ENCODE measurements at places on chromosomes 4 and X.

DNA sequence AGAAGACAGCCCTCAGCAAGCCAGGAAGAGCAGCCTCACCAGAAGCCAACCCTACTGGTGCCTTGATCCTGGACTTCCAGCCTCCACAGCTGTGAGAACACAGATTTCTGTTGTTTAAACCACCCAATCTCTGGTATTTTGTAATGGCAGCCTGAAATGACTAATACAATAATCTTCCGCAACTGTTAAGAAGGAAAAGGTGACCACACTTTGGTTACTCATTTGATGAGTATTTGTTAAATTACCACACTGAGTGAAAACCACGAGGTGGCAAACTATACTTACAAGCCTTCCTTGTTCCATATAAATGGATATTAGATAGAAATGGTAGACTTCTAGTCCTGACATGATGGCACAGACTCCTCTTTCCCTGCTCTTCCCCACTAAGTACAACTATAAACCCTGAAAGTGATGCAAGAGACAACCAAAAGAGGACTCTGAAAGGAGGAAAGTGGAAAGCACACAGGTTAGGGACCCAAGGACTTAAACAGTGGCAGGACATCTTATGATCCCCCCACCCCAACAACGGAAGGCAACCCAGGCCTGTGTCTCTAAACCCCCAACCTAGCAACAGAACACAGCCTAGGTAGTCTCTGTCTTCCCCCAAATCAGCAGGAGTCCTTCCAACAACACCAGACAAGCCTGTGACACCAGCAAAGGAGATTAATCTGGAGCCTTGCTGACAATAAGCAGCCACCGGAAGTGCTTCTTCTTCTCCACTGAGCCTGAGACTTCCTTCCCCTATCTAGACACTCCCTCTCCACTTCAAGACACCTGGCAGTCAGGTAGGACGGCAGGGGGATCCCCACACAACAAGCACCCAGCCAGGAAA, 12.3 kb downstream of the ZNF182 start:
- no peak for DNase-seq

GRCh38 chrX:82556588-82556987, 951.5 kb upstream of the POU3F4 start:
- no peak for DNase-seq

DNA sequence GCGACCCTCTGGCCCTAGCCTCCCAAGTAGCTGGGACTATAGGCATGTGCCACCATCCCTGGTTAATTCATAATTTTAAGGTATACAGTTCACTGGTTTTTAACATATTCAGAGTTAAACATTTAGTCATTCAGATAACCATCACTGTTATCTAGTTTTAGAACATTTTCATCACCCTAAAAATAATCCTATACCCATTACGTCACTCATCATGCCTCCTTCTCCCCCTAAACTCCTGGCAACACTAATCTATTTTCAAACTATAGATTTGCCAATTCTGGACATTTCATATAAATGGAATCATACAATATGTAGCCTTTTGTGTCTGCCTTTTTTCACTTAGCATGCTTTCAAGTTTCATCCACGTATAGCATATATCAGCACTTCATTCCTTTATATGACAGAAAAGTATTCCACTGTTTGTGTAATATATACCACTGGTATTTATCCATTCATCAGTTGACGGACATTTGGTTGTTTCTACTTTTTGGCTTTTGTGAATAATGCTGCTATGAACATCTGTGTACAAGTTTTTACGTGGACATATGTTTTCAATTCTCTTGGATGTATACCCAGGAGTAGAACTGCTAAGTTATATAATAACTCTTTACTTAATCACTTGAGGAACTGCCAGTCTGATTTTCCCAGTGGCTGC, 32.0 kb upstream of the RPS3A start:
- DNase-seq, result no peak

GRCh38 chr4:168585168-168586091, 88.6 kb downstream of the PALLD start:
- DNase-seq, result no peak

DNA sequence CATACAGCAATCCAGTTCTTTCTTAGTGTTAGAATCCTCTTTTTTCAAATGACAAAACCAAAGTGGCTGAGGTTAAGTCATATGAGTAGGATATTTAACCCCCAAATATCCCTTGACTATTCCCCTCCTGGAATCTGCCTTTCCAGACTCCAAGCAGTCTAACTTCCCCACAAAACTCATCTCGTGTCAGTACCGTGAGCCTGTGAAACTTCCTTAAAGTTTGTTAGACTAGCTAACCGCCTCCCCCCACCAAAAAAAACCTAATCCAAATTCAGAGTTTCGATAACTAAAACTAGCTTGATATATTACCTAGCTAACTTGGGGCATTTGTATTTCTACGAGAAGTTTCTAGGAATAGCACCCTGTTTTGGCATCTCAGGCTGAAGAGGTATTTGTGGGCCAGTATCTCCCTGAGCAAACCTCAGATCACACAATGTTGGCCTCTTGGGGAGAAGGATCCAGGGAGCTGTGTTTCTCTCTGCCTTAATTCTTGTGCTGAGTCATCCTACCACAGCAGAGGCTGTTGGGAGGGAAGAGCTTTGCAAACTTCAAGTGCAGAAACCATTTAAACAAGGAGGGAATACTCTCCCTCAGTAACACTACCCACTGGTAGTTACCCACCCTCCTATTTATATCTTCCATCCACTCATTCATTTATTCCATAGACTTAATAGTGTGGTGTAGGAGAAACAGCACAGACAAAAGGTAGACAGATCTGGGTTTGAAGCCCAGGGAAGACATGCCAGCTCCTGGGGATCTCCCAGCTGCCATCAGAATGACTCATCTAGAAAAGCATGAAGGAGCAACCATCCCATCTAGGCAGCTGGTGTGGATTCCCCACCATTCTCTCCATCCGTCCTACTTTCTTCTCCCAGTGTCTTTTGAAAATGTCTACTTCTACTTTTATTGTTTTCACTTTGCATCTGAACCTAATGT, 39.3 kb upstream of the TXK start:
- DNase-seq, result no peak

GRCh38 chrX:14591976-14592375, 62.6 kb downstream of the GLRA2 start:
- DNase-seq, result no peak

DNA sequence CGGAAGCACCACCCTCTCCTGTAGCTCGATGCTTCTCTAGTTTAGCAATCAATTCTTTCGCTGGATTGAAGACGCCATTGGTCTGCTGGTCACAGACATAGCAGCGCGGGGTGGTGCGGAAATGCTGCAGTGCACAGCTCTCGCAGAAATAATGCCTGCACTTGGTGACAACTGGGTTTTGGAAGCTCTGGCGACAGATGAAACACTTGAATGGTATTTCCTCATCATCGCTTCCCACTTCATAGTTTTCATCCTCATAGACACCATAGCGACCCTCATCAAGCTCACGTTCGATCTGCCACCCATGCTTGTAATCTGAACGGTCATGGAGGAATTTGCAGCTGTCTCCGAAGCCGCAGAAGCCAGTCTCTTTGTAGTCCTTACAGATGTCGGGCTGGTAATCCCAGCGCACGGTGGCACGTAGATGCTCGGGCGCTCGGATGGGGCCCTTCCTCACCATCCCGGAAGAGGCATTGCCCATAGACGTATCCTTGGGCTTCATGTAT, 854 bp downstream of the RNF113A start:
- no peak for DNase-seq

- no peak for DNase-seq
These were observed 1005.8 kb downstream of the PCDH18 start for GRCh38 chr4:136526517-136526916.

- no peak for DNase-seq
These were observed 85.9 kb downstream of the ARSJ start for GRCh38 chr4:113893546-113893945.

DNA sequence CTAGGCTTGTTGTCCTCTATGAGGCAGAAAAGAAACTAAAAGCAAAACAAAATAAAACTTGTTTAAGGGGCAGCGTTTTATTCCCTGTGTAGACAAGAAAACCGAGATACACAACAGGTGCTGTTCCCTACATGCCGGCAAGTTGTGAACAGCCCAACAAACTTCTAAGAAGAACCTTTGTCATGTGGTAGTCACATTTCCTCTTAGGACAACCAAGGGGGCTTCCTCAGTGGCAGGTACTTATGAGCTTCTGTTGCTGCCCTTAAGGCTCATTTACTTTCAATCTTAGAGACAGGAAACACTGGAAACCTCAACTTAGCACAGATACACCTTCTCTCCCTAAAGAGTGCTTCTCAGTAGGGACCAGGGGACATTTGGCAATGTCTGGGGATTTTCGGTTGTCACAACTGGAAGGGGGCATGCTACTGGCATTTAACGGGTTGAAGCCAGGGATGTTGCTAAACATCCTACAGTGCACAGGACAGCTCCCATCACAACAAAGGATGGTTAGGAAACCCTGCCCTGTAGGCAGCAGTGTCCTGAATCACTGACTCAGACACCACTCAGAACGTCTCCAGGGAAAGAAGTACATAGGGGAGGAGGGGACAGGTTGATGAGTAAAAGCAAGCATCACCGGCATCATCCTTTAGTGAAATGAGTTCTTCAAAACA, 111.0 kb downstream of the ASB9 start:
- DNase-seq, result no peak

- no peak for DNase-seq
These were observed 495.9 kb downstream of the CENPC start for GRCh38 chr4:67049446-67049845.

DNA sequence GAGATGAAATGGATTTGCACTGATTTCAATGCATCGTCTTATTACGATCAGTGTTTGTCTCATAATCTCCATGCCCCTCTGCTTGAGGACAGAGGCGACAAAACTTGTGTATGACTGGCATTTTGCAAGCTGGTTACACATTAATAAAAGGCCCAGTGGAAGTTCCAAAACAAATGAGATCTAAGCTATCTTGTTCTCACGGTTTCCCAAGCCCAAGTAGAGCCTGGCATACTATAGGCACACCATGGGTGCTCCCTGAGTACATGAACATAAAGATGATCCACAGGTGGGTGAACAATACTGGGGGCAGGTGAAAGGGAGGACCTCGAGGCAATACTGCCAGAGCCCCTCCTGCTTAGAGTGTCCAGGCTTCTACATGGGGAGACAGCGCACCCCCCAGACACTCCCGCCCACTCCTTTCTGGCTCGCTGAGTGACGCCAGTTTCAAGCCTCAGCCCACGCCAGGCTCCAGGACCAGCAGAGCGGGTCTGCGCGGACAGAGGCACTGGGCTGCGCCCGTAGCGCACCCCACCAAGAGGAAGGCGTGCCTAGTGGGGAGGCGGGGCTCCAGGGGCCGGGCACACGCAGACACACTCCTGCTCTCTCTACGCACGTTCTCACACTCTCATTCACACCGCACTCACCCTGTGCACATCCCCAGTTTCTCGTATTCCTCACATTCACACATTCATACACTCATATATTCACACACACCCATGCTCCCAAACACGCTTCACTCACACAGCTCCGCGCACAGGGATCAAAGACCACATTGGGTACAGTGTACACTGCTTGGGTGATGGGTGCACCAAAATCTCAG, 8.9 kb upstream of the GSX2 start:
- DNase-seq, result no peak
